ENCODE measurements at places on chromosomes 16 and 17.

DNA sequence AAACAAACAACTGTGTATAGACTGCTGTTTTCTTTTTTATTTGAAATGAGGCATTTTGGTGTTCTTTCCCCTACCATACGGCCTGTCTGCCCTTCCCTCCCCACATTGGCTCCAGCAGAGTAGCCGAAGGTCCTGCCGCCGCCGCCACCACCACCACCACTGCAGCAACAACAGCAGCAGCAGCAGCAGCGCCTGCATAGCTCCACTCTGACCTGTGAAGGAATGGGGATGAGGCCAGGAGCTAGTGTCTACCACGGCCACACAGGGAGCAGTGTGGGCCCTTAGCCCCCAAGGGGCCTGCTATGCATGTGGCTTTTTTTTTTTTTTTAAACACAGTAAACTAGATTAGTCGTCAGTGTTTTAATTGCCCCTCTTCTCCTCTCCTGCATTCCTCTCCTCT, 5.6 kb upstream of the CDK5R1 start:
- no peak for DNase-seq

GRCh38 chr17:48678141-48678971, 44.0 kb downstream of the PRAC1 start:
- peak; percentile 23 for DNase-seq

DNA sequence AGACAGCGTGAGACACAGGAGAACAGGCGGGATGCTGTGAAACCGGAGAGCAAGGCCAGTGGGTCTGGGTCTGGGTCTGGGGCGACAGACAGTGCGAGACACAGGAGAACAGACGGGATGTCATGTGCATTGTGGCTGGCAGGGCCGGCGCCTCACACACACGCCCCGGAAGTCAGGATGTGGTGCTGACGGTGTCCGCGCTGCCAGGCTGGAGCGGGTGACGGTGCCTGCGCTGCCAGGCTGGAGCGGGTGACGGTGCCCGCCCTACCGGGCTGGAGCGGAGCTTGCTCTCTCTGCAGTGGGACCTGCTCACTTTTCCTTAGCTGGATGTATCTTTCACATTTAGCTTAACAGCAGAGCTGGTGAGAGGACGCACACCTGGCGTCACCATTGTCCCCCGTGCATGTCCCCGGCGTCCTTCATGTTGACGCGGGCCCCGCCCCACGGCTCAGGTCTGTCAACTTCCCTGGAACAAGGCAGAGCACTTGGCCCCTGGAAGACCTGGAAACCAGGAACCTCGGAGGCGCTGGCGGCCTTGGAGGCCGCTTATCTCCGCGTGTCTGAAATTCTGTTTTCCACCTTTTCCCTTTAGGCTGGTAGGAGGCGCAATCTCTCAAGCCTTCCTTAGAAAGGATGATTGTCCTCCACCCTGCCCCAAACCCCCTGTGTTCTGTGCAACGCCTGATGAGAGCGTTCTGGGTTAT, 43.0 kb upstream of the ZNF750 start:
- DNase-seq, result peak; percentile 38

GRCh38 chr17:57309479-57309878, 53.2 kb downstream of the MSI2 start:
- no peak for DNase-seq

GRCh38 chr16:7378024-7378695, 45.5 kb downstream of the RBFOX1 start:
- DNase-seq, result no peak

DNA sequence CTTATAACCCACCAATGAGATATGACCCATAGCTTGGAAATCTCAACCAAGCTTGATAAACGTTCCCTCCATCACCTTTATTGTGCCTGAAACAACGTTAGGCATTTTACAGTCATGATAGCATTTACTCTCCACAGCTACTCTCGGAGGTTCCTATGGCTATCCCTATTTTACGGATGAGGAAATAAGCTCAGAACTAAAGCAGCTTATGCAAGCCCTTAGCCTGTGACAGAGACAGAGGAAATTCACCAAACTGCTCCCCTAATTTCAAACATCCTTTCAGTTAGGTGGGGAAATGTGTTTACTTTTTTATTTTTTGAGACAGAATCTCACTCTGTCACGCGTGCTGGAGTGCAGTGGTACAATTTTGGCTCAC, 18.7 kb downstream of the DCUN1D3 start:
- no peak for DNase-seq

DNA sequence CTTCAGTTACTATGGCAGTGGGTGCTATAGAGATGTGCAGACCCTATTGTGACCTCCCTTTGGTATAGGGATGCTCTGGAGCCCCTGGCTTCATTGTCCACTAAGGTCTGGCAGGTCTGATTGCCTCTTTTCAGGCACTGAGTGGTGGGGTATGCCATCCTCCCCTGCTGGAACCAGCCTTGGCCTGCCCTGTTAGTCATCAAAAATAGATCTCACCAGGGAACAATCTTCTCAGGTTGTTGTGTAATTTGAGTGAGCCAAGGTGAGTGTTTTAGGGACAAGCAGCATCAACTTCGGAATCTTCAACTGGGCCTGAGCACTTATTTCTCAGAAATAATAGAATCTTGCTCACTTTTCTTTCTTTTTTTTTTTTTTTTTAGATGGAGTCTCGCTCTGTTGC, 19.6 kb downstream of the HMOX2 start:
- no peak for DNase-seq

DNA sequence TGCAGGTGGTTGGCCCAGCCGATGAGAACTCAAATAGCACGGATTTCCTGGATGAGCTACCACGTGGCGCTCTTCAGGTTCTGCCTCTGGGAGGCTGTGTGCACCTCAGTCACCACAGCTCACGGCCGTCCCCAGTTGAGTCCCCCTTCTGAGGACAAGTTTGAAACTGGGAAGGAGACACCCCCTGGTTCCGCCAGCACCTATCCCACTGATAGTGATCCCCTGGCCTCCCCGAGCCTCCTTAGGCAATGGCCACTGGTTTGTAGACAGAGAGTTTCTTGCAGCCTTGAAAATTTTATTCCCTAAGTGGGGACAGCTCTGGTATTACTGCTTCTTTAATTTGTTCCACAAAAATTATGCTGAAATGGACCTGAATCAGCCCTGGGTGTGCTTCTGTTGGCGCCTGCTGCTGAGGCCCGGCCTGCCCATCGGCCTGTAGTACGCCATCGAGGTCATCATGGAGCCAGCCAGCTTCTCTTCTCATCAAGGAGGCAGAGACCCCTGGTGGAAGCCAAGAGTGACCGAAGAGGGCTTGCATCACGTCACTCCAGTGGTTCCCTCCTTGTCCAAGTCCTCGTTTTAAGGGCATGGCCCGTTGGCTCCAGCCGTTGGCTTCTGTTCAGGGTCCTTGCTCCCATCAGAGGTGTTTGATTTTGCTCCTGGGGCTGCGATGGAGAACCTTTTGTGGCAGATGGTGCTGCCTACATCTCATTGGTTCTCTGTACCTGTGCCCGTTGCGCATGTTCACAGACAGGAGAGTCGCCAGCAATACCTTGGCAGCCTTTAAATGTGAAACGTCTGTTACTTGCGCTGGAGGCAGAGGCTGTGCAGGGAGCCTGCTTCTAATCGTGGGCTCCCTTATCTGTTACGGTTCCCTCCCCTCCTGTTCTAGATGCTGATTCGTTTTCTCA, 9.3 kb downstream of the SMCR8 start:
- no peak for DNase-seq

DNA sequence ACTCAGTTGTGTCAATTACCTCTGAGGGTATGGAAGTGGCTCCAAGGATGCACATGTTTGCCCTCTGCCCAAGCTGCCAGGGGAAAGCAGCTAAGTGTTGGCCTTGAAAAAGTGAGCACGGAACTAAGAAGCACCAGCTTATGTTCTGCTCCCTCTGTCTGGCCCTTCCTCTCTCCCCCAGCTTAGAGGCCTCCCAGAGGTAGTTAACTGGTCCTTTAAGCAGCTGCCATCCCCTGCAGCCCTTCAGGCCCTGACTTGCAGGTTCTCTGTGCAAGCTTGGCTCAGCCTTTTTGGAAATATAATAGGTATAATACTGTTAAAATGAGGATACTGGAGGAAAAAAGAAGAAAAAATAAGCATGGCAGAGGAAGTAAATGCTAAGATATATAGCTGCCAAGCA, 7.0 kb upstream of the UBE2Z start:
- DNase-seq, result no peak

DNA sequence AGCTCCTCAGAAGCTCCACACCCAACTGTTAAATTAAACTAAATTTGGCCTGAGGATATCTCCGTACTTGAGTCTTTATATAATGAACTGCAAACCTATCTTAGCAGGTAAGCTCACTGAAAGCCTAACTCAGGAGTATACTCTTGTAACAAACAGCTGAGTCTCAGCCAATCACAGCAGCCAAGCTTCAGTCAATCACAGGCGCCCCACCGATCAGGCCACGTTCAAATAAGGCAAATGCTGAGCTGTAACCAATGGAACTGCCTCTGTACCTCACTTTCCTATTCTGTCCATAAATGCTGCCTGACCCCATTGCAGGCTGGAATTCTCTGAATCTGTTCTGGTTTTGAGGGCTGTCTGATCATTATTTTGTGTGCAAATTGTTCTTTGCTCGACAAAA, 93.0 kb upstream of the CES5A start:
- DNase-seq, result no peak

DNA sequence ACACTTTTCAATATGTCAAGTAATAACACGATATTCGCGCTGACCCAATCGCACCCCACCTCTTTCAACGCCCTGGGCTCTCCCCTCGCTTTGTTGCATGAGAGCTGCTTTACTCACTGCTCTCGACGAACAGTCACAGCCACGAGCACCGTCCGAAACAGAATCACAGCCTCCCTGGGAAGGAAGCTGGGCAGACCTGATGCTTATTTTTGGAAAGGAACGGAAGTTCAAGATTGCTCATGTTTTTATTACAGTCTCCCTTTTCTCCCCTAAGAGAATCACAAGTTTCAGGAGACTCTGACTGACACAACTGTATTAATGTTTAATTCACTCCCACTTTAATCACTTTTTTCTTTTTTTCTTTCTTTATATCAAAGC, 67.8 kb downstream of the ANKRD11 start:
- DNase-seq, result peak; percentile 43

DNA sequence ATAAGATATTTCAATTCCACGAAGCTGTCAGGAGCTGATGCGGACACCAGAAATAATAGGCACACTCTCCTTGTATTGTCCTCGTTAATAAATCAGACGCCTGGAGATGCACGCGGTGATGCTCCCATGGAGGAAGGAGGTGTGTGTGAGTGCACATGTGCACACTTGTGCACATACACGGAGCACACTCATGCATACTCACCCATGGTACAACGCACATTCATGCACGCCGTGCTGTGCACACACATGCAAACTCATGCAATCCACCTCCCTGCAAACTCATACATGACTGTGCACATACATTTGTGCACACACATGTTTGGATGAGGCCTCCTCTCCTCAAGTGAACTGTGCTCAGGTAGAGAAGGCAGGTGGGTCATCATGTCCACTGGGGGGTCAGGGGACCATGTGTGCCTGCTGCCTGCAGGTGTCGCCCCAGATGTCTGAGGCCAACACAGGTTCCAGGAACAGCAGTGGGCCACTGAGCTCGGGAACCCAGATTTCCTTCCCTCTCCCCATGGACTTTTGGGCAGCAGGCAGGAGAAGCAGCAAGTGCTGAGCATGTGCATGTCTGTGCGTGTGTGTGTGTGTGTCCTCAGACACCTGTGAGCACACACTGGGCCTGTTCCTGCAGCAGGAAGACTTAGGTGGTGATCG, 165.3 kb downstream of the SDK2 start:
- DNase-seq, result no peak

- no peak for DNase-seq
These were observed 388.0 kb upstream of the TNRC6C start for GRCh38 chr17:77570565-77570898.

- DNase-seq, result no peak
These were observed 18.4 kb downstream of the GOSR1 start for GRCh38 chr17:30495586-30495985.

DNA sequence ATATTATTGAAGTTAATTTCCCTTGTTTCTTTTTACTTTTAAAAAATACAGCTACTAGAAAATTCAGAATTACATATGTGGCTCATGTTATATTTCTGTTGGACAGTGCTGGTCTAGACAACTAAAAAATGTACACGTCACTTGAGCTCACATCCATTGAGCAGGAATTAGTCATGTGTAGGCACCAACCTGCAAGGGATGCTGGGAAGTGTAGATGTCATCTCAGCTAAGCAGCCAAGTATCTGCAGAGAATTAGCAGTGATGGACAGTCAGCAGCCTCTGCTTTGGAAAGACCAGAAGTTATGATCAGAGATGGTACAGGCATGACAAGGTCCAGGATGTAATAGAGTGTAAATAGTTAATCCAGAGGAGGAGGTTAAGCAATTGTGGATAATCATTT, 87.1 kb upstream of the HS3ST2 start:
- no peak for DNase-seq

DNA sequence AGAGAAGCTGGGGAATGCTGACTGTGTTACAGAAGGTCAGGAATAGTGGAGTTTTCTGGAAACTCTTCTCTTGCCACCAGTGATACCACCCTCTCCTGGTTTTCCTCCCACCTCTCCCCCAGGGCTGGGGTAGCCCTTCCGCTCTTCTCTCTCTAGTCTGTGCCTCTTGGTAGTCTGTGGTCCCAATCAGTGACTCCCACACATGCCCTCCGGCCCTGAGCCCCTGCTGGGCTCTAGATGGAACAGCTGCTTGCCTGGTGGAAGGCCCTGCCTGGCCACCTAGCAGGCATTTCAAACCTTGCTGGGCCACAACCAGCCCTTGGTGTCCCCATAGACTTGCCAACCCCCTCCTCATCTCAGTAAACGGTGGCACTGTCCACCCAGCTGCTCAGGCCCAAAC, 15.2 kb upstream of the MTSS2 start:
- DNase-seq, result no peak

- DNase-seq, result no peak
These were observed 477 bp downstream of the CENPV start for GRCh38 chr17:16352667-16353316.

DNA sequence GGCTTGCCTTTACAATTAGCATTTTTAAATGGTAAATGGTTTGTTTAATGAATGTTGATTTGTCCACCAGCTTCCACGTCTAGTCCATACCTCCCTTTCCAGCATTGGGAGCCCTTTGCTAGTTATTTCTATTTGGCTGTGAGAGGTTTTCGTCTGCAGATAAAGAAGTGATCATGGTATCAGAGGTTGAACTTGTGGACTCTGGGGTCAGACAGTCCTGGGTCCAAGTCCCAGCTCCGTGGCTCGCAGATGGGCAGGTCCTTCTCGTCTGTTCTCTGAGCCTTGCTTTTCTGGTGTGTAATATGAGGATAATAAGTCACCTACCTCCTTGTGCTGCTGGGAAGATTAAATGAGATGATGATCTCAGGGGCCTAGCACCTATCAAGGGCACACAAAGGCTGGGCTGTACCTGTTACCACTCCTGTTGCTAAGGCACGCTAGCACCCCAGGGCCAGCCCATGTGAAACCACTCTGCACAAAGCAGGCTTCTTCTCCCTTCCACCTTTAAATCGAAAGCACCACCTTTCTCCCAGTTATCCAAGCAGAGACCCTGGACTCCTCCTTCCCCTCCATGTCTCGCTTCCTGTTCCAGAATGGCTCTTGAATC, 103.9 kb downstream of the GNAO1 start:
- no peak for DNase-seq

DNA sequence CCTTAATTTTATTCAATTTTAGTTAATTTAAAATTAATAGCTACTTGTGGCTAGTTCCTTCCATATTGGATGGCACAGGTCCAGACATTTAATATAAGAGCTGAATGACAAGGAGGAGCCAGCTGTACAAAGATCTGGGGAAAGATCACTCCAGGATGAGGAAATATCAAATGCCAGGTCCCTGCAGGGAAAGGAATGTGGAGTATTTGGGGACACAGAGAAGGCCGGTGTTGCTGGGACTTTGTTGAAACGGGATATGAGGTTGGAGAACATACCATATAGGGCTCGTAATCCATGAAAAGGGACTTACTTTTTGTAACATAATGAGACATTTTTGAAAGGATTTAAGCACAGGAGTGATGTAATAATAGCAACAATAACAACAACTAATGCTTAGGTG, 426.8 kb downstream of the HS3ST4 start:
- DNase-seq, result no peak
